ENCODE measurements at places on chromosomes 1 and 21. TPM values are rescaled to one million over a fixed set of nuclear protein-coding genes. Genes with fewer than 3 reads are reported as not detected.

DNA sequence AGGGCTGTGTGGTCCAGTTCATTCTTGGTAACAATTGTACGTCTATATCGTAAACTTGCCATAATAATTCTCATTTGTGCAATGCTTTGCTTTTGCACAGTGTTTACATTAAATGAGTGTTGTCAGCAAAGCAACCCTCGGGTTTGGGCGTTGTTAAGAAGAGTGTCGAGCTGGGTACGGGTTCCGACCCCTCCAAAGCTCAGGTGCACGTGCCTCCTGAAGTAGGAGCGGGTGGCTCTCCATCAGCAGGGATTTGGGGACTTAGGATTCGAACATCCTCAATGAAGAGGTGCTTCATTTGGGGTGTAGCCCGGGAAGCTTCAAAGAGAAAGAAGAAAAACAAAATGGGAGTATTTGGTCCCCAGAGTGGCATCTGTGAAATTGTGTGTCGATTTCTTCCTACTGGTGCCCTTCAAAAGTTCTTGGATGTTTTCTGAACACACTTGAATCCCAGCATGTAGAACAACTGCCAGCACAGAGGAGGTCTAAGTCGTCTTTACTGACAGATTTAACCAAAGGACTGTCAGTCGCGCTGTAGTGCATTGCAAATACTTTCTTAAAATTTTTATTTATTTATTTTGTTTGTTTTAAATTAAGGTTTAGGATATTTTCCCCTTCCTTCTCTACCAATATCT is 1.1 kb downstream of the TRIM58 start:
- no peak for DNase-seq

- no peak for DNase-seq
These were observed 1048.5 kb downstream of the PLA2G4A start for GRCh38 chr1:187877220-187877619.

GRCh38 chr1:208639382-208639781 is 395.2 kb upstream of the PLXNA2 start:
- DNase-seq, result no peak

GRCh38 chr1:42952303-42953001 is 6.2 kb downstream of the SLC2A1 start:
- DNase-seq, result no peak

GRCh38 chr1:53579221-53580008 is 120.2 kb downstream of the DMRTB1 start:
- DNase-seq, result no peak

GRCh38 chr1:204968135-204968534 is 74.9 kb upstream of the CNTN2 start:
- no peak for DNase-seq

AIRE gene
- not detected for total RNA-seq

OR2L2 gene
- total RNA-seq, result 0.05 TPM

OR2L5 gene
- not detected for total RNA-seq

RNF186 gene
- 0.60 TPM for total RNA-seq

GART gene
- 31.7 TPM for total RNA-seq
